ENCODE measurements at places on chromosomes 7 and 10.

- no peak for DNase-seq
These were observed 74.7 kb downstream of the ABCA13 start for GRCh38 chr7:48245751-48246472.

DNA sequence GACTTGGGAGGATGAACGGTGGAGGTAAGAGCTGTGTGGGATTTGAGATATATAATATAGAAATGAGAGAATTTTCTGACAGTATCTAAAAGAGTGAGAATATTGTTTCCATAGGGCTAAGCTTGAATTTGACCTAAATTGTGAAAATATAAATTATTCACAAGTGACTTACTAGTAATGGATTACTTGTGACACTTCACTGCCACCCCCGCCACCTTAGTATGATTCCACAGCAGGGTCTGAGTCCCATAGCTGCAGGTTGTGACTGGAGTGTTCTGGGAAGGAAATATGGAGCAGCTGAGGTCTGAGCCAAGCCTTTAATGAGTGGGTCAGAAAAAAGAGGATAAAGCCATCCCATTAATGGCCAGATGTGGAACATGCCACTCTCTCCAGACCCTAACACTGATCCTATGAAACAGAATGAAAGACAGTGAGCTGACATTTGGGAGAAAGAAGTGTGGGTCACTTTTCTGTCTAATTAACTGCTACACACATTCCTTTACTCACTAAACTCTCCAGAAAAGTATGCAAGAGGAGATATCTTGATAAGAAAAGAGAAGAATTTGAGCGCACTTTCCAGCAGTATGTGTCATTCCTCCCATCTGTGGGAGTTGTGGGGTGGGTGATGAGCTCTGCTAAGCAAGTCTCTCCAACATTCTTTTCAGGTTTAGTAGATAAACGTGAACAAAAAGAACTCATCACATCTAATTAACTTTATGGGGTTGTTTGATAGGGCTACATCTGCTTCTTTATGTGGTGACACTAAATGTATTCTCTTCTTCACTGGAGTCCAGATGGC lies 1193.4 kb downstream of the SORCS3 start:
- no peak for DNase-seq

DNA sequence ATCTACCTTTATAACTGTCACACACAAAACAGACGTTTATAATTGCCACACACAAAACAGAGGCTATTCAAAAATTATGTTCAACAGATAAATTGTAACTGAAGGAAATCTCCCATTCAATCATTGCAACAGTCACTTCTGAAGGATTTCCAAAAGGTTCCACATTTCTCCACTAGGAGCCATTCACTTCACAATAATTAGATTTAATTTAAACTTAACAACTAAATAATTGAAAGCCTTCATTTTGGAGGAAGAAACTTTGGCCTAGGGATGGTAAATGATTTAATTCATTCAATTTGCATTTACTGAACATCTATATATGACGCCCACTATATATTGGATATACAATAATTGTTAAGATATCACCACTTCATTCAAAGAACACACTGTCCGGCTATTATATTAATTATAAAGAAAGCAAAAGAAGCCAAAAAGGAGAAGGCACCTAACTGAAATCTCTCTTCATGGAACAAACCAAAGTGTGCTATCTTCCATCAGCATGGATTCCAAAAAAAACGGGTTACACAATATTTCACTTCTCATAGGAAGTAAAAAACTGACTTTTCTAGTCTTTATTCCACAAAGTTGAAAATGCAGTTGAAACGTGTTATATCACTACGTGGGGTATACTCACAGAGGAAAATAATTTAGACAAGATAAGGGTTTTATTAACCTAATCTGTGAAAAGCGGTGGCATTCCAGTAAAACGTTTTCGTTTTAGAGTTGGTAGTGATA lies 1.7 kb downstream of the ATAD1 start:
- no peak for DNase-seq

DNA sequence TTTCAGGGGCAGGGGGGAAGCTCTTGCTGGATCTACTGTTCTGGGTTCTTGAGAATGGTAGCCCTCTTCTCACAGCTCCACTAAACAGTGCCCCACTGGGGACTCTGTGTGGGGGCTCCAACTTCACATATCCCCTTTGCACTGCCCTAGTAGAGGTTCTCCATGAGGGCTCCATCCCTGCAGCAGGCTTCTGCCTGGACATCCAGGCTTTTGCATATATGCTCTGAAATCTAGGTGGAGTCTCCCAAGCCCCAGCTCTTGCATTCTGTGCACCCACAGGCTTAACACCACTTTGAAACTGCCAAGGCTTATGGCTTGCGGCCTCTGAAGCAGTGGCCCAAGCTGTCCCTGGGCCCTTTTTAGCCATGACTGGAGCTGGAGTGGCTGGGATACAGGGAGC lies 150.7 kb downstream of the LRMDA start:
- DNase-seq = no peak

DNA sequence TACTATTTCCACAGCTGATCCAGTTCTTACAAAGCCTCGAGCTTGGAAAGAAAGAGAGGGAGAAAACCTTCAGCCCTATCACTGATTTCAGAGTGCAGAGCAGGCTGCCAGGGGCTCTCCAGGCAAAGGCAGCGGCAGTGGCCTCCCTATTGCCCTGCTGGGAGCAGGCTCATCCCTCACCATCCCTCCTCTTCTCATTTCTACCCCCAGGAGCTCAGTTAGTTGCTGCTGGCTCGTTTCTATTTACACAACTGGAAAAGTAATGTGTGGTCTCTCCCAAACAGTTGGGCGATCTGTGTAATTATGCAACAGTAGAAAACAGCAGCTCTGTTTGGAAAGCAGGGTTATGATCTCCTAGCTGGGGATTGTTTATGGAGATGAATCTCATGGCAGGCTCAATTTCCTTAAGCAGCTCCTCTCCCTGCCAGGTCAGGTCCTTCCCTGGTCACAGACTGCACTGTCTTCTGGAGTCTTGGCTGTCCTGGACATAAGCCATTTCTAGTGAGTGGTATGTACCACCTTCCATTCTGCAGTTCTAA lies 28.7 kb upstream of the TNS3 start:
- no peak for DNase-seq

GRCh38 chr7:63071920-63072319 lies 926.7 kb upstream of the ZNF722 start:
- DNase-seq = no peak

GRCh38 chr10:5692461-5693358 lies 8.1 kb downstream of the TASOR2 start:
- DNase-seq = no peak
